ENCODE measurements at places on chromosomes 12 and 14.

GRCh38 chr12:25051656-25052195, 102.8 kb upstream of the BCAT1 start:
- no peak for DNase-seq

DNA sequence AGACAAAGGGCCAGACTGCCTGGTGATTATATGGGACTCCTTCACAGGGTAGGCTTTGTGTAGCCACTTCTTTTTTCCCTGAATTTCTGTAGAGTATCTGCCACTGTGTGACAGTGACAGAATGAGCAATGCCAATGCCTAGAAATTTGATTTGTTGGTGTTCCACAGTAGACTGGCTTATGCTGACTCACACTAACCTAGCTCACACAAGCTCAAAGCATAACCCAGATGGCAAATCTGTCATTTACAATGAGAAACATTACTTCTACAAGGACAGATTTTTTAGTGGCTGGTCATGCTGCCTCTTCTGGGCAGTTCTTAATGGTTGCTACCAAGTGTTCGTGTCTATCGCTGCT, 15.9 kb downstream of the CFAP251 start:
- no peak for DNase-seq

DNA sequence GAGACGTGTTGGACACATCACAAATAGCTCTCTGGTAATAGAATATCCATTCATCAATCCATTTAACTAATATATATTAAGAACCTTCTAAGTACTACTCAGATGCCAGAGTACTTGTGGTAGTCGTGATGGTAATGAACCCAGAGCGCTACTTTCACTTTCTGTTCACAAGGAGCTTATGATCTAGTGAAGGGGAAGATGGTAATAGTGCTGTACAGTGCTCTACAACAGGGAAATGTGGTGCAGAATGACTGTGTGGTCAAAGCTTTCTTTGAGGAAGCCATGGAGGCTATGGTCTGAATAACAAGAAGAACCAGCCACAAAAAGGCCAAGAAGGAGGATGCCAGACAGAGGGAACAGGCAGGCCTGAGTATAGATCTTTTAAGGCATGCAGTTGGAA, 212.0 kb downstream of the PTPRO start:
- no peak for DNase-seq

- DNase-seq: no peak
Observed at GRCh38 chr14:61478971-61479473, 157.6 kb downstream of the PRKCH start.

GRCh38 chr14:33254342-33254741, 315.7 kb downstream of the NPAS3 start:
- DNase-seq: no peak

DNA sequence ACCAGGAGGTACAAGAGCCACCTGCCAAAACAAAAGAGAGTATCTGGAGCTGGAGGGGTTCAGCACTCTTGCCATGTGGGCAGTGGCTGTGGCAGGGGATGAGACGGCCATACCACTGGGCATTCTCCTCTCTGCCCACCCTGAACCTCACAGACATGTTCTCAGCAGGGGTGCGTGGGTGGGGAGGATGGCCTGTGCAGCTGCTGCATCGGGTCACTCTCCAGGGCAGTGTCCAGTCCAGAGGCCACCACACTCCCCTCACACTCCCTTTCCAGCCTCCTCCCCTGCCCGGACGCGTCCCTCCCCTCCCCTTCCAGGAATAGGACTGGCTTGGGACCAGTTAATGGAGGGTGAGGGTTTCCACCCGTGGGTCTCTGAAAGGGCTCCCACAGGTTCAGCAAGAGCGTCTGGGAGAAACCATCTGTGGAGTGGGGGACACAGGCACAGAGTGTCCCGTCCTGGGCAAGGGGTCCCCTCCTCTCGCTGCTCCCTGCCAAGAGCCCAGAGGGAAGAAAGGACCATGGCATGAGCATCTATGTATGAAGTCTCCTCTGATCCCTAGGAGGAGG, 501 bp downstream of the C1R start:
- DNase-seq: no peak

DNA sequence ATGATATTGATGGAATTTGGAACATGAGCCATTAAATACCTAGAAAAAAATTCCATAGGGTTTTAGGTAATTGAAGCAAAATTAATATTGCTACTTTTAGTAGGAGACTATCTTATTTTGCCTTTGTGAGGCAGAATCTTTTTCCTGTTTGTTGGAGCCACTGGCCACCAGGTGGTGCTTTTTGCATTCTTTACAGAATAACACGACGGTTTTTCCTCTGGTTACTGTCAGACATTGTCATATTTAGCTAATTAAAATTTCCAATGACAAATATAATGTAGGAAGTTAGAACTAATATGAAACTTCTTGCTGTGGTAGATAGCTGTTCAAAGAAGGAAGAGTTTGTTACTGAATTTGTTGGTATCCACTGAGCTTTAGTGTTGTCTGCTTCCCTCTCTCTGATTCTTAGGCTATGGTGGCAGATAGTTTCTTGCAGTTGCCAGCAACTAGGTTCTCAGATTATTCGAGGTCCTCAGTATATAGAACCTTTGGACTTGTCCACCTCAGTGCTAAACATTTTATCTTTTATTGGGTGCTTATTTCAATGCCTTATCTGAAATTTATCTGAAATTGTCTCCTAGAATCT, 25.7 kb downstream of the RAB21 start:
- DNase-seq: peak; percentile 28

DNA sequence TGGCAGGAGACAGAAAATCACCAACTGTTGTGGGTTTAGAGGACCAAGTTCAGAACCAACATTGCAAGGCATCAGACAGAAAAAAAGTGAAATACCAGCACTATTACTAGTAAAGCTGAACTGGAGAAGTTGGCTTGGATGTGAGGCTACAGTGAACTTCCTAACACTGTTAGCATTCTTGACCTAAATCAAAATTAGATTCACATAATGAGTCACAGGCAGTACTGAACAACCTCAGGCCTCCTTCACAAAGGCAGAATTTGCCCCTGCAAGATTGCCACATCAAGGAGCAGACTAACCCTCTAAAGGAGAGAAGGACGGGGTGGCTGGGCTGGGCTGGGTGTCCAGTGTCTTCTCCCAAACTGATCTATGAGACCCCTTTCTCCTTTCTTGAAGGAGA, 539.7 kb downstream of the SNAPC1 start:
- no peak for DNase-seq

DNA sequence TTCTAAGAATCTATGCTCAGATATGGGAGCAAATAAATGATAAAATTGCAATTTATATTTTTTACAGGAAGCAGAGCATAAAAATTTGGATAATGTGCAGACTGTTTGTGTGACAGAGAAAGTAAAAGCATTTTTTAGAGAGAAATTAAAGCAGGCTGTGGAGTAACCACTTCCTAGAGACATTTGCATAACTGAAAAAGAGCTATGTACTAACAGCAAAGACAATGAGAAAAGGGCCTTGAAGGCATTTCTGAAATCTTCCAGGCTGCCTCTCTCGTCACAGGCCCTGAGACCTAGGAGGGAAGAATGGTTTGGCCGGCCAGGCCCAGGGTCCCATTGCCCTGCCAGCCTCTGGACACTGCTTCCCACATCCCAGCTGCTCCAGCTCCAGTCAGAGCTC, 247.2 kb downstream of the ALX1 start:
- no peak for DNase-seq

DNA sequence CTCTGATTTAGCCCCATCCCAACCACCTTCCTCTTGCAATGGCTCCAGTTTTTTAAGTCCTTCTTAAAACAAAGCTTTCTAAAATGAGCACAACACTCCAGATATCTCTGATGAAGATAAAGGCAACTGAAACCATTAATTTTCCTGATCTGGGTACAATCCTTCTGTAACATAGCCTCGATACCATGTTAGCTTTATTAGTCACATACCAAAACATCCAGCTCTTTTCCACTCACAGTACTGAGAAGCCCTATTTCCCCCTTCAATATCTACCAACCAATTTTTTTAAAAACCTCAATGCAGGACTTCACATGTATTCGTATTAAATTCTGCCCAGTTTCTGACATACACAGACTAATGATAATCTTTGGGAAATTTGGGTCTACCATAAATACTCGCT, 105.9 kb downstream of the MED13L start:
- no peak for DNase-seq

- DNase-seq: no peak
Observed at GRCh38 chr12:89041078-89041477, 311.2 kb downstream of the DUSP6 start.

DNA sequence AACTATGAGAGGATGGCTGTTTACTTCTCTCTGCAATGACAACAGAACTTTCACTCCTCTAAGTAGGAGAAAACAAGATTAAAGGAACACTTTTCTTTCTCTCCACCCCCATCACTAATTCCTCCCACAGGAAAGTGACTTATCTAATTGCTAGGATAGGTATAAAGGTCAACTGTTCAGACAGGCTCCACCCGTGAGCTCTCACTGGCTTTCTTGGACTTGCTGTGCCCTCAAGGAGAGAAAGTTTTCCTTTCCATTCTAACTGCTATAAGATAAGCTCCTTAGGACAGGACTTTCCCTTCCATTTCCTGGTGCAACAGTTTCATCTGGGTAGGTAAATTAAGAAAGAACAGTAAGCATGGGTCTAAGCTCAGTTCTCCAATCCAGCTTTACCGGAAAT, 4.8 kb downstream of the SLC41A2 start:
- DNase-seq: no peak

All from A549 (cell line).